ENCODE measurements at places on chromosomes 6 and 20. TPM values are rescaled to one million over a fixed set of nuclear protein-coding genes. Genes with fewer than 3 reads are reported as not detected.

COL20A1 gene
- not detected for total RNA-seq

TEAD3 gene
- total RNA-seq, result 17.0 TPM

KIAA0408 gene
- total RNA-seq, result 34.7 TPM

JPH2 gene
- total RNA-seq, result 1.0 TPM

SMLR1 gene
- not detected for total RNA-seq

FRK gene
- total RNA-seq, result 10.0 TPM

PSORS1C2 gene
- total RNA-seq, result not detected

GGT7 gene
- total RNA-seq, result 14.1 TPM

ENPP4 gene
- total RNA-seq, result 0.34 TPM

- no peak for DNase-seq
Measured at GRCh38 chr20:51058017-51058416, 35.1 kb upstream of the KCNG1 start.

DNA sequence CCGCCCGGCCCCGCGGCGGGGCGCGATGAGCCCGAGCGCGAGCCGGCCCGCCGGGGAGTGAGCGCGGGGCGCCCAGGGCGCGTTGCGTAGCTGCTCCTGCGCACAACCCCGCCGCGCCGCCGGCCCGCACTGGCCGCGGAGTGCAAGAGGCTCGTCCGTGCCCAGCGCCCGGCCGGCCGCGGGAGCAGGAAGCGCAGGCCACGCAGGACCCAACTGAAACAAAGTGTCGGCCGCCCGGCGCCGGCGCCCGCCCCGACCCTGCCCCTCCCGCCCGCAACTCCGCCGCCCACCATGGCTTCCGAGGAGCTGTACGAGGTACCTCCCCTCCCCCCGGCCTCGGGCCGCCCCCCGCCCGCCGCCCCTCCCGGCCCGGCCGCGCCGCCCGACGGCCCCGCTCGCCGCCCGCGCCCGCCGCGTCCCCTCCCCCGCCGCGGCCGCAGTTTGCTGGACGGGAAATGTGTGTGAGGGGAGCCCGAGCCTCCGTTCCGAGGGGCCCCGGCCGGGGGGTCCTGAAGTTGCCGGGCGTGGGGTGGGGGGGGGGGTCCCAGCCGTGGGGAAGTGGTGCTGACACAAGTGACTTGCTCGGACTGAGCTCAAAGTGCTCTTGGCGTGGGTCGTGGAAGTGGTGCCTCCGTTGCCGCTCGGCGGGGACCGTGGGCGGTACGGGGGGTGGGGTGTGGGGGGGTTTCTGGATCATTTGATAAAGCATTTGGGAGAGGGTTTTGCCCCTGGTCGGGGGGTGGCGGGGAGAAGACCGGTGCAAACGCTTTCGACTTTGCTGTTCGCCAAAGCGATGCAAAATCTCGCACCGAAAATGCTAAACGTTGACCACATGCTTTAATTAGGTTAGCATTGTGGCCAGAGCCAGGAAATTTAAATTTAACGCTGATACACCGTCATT is 539 bp downstream of the CDYL start:
- peak; percentile 47 for DNase-seq

DNA sequence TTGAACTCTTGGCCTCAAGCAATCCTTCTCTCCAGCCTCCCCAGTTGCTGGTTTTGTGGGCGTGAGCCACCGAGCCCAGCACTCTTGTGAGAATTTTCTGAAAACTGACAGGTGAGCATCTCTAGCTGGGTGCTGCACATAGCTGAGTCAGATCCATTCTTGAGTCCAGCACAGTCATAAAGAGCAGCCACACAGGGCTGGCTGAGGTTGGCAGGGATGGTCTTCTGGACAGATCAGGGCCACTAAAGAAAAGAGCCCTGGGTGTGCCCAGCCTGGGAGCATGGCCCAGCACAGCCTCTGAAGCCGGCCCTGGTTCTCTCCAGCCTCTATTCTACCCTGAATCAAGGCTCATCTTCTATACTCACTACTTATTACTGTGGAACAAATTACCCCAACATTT is 11.5 kb downstream of the DLGAP4 start:
- no peak for DNase-seq

GRCh38 chr20:38426006-38426897 is 8.9 kb downstream of the SNHG17 start:
- DNase-seq, result peak; percentile 75

- no peak for DNase-seq
Measured at GRCh38 chr6:159399751-159400221, 230.6 kb downstream of the FNDC1 start.

DNA sequence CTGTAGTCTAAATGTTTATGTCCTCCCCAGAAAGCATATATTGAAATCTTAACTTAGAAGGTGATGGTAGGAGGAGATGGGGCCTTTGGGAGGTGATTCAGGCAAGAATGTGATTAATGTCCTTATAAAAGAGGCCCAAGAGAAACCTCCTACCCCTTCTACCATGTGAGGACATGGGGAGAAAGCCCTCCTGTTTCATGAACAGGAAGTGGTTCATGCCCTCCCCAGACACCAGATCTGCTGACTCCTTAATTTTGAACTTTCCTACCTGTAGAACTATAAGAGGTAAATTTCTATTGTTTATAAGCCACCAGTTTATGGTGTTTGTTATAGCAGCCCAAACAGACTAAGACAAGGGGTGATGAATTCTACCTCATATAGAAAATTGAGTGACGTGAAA is 8.7 kb upstream of the ECT2L start:
- no peak for DNase-seq

GRCh38 chr6:100185615-100186014 is 191.6 kb upstream of the MCHR2 start:
- DNase-seq, result no peak

DNA sequence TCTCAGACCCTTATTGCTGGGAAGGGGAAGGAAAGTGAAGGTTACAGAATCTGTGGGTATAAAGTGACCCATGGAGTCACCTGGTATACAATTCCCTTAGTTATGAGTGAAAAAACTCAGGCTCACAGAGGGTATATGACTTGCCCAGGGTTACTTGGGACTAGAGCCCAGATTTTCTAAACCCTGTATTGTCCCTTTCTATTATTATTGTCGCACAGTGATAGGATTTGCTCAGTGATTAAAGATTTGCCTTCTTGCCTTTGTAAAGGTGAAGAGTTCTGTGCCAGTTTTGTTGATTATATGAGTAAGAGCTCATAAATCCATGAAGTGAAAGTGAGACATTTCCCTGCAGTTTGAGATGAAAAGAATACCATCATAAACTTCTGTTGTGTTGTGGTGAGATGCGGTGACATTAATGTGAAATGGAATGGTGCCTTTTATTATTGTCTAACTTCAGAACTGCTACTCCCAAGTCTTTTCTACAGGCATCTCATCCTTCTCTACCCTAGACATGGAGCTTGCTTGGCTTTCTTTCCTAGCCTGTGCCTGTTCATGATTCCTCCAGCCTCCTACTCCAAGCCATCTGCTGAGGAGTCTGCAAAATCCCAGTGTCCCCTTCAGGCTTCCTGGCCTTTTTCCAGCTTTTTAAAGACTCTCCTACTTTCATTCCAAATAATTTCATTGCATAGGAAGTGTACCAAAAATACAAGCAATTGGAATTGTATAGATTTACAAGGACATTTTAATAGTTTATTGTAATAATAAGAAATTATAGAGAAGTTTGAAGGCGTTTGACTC is 33.5 kb upstream of the ADIG start:
- DNase-seq, result no peak

DNA sequence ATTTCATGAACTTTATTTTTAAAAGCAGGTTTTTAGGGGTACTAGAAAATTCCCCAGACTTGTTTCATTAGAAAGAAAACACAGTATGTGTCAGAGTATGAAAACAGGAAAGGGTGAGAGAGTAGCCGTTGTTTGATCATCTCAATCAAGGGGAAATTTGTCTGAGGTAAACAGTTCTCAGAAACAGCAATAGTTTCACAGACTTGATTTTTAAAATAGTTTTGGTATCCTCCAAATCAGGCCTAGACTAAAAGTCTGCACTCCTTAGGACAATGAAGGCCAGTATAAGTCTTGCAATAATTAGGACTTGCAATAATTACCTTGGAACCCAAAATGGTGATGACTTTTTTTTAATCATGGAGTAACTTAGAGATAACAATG is 176.6 kb upstream of the TAB2 start:
- no peak for DNase-seq

- no peak for DNase-seq
Measured at GRCh38 chr6:142542704-142543233, 241.0 kb downstream of the ADGRG6 start.

DNA sequence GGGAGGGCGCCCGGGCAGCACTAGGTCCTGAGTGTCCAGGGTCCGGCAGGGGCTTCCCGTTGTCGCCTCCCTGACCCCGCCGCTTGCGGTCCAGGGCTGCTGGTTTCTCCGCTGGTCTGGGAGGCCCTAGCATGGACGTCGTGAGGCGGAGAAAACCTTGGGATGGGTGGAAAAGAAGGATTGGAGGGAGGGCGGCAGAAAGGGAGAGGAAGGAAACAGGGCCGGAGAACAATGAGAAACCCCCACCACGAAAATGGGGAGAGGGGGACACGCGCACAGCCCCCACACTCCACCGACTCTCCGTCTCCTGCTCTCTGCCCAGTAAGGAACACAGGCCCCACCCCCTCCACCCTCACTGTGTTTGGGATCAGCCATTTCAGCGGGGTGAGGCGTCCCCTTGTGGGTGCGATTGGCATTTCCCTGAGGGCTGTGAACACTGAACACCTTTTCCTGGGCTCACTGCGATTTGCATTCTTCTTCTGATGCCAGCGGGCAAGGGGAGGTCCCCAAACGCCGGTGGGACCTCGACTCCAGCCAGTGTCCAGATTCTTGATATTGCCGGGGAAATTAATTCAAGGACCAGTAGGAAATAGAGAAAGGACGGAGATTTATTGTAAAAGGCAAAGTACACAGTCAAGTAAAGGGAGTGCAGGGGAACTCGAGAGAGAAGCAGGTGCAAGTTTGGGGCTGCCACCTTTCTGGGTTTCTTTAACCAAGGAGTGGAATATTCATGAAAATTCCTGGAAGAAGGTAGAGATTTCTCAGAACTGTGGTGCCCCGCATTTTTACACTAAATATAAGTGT is 3.3 kb upstream of the RAET1G start:
- DNase-seq, result peak; percentile 90

DNA sequence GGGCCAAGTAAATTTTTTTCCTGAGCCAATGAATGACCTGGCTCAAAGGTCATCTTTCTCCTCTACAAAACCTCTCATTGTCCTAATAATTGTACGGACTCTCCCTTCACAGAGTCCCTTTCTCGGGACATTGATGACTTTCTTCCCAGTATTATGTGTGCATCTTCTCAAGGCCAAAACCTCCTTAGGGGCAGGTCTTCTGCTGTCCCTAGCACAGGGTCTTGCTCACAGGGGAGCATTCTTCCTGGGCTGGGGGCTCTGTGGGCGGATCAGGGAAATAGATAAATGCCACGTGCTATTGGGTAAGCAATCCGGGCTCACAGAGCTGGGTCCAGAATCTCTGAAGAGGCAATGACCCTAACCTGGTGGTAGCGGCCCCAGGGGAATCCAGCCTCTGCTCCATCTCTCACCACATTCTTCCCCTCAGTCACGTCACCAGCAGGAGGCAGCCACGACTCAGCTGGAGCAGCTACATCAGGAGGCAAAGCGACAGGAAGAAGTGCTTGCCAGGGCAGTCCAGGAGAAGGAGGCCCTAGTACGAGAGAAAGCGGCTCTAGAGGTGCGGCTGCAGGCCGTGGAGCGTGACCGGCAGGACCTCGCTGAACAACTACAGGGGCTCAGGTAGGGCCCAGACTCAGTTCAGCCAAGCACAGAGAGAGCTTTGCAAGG is 23.5 kb downstream of the CEP250 start:
- peak; percentile 24 for DNase-seq

- DNase-seq, result peak; percentile 28
Measured at GRCh38 chr6:25302677-25303128, 23.5 kb downstream of the CARMIL1 start.

GRCh38 chr20:40110311-40110831 is 578.7 kb downstream of the MAFB start:
- DNase-seq, result no peak

- no peak for DNase-seq
Measured at GRCh38 chr6:124203101-124203811, 399.6 kb downstream of the NKAIN2 start.

DNA sequence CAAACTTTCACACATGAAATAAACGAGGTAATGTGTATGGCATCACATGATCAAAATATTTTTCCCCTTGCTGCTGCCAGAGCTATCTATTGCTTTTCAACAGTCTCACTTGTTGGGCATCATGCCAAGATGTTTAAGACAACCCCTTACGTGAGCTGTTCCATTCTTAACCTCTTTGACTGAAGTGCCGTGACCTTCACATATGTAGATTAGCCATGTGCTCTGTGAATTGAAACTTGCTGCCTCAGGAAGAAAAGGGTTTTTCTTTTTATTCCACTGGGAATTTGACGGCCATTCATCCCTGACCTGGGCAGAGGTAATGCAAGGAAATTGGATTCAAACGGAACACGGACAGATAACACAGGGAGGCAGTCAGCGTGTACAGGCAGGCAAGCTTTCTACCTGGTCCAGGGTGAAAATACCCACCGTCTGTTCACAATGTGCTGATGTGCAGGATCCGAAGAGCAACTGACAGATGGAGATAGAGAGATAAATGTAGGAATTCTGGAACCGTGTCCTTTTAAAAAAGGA is 14.2 kb downstream of the ARID1B start:
- peak; percentile 52 for DNase-seq

- DNase-seq, result no peak
Measured at GRCh38 chr6:49515485-49516146, 15.9 kb downstream of the GLYATL3 start.

- DNase-seq, result no peak
Measured at GRCh38 chr6:148513145-148514071, 170.8 kb downstream of the SASH1 start.

GRCh38 chr6:146544616-146545182 is 1.1 kb downstream of the RAB32 start:
- no peak for DNase-seq

- DNase-seq, result no peak
Measured at GRCh38 chr6:113364766-113365165, 492.4 kb upstream of the MARCKS start.

DNA sequence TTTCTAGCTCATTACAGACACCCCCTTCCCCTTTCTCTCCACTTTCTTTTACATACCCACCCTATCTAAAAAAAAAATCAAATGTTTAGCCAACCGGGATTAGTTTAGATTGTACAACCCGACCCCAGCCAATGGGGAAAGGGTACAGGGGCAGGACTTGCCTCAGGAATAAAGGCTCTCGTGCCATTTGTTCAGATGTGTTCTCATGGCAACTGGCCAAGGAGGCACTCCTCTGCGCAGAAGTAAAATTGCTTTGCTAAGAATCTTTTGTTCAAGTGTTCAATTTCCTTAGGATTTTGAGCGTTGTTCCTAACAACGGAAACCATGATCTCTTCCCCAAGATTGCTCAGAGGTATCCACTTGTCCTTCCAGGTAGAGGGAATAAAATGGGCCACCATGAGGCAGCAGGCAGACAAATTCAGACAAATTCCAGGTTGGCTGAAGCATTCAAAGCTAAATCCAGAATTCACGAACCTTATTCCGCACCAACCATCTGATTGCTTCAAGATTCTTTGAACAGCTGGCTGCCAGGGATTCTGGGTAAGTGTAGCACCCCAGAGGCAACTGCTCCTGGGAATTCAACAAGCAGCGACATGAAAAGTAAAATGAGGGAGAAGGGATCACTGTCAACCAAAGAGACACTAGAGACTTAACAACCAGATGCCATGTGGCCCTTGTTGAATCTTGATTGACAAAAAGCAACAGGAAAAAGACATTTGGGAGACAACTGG is 431.8 kb downstream of the PREX1 start:
- DNase-seq, result no peak
